ENCODE measurements at places on chromosomes 11 and 22.

DNA sequence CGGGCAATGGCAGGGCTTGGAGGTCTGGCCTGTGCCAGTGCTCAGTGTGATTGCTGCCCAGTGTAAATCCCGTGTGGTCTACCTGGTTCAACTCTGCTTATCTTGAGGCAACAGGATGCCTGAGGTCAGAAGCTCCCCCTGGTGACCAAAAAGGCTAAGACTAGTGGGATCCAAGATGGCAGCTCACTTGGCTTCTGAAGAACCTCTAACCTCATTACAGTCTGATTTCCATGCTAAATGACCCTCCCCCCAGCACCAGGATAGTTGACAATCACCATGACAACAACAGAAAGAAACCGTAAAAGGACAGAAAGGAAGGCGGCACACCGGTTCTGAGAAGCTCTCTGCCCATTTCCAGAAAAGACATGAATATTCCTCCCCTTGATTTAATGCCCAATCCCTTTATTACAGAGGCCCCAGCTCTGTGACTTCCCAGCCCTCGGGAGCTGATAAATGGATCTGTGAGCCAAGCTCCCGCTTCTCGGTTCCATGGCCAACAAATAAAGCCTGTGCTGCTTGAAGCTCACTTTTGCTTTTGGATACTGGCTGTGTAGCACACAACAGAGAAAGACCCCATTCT, 398.4 kb downstream of the CTTN start:
- no peak for DNase-seq

DNA sequence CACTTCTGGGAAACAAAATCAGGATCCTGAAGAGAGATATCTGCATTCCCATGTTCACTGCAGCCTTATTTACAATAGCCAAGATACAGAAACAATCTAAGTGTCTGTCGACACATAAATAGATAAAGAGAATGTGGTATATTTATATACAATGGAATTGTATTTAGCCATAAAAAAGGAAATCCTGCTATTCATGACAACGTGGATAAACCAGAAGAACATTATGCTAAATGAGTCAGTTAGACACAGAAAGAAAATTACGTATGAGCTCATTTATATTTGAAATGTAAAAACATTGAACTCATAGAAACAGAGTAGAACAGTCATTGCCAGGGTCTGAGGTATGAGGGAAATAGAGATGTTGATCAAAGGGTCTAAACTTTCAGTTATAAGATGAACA, 6.1 kb downstream of the MRPL17 start:
- DNase-seq, result no peak

- DNase-seq, result no peak
Measured at GRCh38 chr11:68257477-68258362, 14.1 kb downstream of the C11orf24 start.

GRCh38 chr22:42439821-42440674, 7.8 kb upstream of the NFAM1 start:
- DNase-seq, result no peak

DNA sequence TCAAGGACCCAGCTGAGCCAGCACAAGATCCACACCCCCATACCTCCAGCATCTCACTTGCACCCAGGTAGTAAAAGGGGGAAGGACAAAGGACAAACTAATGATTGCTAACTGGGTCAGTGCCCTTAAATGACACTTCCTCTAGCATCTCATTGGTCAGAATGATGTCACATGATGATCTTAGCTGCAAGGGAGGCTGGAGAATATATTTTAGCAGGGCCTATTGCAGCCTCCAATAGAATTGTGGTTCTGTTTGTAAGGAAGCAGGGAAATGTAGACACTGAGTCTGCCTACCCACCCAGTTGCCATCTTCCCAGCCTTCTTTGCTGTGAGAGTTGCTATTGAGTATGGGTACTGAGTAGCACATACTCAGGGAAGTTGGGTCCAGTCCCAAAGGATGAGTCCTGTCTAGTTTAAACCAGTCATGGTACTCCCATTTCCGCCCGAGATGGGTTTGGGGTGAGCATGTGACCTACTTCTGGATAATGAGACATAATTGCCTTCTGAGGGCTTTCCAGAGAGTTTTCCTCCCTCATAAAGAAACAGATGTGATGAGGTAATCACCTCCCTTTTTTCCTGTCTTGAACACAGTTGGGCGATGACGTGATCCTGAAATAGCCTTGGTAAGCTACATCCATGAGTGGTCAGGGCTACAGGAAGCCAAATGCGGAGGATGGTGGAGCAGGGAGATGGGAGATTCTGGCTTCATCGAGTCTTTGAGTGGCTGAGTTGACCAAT, 5.5 kb upstream of the DNAL4 start:
- no peak for DNase-seq

DNA sequence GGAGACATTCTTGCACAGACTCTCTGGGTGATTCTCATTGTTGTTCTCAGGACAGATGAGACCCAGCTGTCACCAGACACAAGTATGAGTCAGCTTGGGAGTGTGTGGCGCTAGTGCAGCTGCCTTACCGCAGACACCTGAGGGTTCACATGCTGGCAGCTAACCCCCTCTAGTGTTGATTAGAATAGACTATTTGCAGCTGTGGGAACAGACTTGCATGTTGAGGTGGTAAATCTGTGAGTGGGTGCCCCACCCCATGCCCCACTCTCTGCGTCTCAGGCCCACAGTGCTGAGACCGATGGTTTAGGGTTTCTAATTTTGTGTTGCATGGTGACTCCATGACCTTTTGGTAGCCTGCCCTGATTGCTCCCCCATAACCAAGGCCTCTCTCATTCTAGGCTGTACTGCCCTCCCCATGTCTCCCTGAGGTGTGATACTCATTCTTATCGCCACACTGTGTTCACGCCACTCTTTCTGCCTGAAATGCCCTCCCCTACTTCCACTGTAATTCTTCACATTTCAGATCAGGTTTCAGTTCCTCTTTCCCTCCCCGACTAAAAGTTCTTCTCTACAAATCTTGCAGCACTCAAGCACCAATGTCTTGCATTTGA, 73.7 kb upstream of the KIRREL3 start:
- no peak for DNase-seq

GRCh38 chr11:2298795-2299761, 2.6 kb downstream of the C11orf21 start:
- no peak for DNase-seq

DNA sequence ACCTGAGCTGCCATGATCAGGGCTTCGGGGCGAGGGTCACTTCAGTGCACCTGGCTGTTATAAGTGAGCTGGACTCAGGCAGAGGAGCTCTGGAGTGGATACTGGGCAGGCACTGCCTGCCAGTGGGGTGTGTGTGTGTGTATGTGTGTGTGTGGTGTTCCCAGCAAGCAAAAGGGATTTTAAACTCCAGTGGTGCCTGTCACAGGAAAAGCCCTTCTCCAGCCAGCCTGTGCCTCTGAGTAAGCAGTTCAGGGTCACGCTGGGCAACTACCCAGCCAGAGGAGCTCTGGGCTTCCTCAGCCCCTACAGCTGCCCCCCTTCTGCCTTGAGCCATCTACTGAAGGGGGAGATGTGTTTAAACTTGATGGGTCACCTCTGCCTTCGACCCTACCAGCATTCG, 109.0 kb downstream of the OSBP2 start:
- DNase-seq, result no peak

DNA sequence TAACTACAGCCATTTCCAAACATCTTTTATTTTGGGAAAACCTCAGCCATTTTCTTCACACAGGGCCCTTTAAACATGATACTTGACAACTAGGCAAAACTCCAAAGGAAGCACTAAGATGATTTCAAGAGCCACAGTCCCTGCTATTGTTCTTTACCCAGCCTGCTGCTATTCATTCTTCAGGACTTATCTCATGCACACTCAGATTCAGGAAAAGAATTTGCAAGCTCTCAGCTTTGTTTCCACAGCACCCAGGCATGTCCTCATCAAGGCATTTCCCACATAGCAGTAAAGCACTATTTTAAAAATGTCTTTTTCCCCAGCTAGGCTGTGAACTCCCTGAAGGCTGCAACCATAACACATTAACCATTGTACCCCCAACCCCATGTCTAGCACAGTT, 609.3 kb upstream of the CCDC90B start:
- DNase-seq, result no peak
